ENCODE measurements at places on chromosomes 6 and 20. TPM values are rescaled to one million over a fixed set of nuclear protein-coding genes. Genes with fewer than 3 reads are reported as not detected.

- no peak for DNase-seq
These were observed 28.6 kb downstream of the PMEPA1 start for GRCh38 chr20:57680934-57681914.

- DNase-seq, result no peak
These were observed 33.9 kb downstream of the JAG1 start for GRCh38 chr20:10639737-10640556.

DNA sequence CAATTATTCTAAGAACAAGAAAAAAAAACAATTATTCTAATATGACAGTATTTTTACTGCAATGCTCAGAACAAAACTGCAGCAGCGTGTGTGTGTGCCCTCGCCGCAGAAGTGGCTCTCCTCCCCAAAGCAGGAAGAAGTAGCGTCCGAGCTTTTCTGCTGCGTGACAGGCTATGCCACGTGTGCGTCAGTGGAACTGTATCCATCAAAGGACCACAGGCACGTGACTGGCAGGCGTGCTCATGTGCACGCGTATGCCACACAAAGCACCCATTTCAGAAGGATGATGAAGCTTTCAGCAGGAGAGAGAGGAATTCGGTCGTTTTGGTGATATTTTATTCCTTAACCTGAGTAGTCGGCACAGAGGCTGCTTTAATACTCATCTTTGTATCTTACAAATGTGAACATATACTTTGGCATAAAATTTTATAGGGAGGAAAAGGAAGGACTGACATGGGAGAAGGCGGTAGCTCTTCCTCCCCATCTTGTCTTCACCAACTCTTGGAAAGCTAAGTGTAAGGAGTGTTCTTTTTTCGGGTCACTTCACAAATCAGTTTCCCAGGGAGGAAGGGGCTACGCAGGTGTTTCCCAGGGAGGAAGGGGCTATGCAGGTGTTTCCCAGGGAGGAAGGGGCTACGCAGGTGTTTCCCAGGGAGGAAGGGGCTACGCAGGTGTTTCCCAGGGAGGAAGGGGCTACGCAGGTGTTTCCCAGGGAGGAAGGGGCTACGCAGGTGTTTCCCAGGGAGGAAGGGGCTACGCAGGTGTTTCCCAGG, 3.4 kb downstream of the TCFL5 start:
- DNase-seq, result no peak

- DNase-seq, result no peak
These were observed 170.6 kb upstream of the THBS2 start for GRCh38 chr6:169424149-169424804.

DNA sequence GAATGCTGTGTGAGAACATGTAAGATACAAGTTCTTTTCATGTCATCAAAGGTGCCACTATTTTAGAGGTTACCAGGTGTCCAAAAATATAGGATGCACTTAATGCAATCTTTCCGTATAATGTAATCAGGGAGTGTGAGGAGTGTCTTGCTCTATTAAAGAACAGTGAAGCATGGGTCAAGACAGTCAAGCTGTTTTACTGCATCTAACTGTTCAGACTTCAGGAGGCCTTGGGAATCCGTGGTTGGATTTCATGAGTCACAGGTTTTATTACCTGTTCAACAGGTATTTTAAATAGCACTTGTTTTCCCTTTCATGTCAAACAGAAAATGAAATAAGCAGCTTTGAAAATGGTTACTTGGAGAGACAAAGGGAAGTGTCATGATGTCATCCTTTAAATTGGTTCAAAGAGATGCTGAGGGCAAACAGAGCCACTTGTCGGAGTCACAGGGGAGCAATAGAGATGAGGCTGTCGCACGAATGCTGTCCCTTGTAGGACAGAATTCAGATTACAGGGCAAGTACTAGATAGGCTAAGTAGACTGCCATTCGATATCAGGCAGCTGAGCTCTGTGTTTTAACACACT, 621.5 kb downstream of the QKI start:
- no peak for DNase-seq

GRCh38 chr6:150874179-150874578, 8.7 kb downstream of the MTHFD1L start:
- no peak for DNase-seq

GRCh38 chr6:674956-675355, 18.0 kb downstream of the EXOC2 start:
- no peak for DNase-seq

Gene OXT
- total RNA-seq, result not detected

DNA sequence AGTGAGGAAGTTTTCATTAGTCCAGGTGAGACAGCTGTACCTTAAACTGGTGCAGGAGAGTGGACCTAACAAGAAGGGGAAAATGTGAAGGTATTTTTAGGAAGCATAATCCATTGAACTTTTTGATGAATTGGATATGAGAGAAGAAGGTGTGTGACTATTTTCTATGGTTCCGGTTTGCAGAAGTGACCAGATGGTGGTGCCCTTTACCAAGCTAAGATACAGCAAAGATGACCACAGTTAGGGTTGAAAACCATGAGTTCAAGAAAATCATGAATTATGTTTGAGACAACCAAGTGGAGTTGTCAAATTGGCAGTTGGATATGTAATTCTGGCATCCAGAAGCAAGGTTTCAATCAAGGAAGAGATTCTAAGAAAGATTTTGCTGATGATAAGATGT, 61.9 kb upstream of the NRSN1 start:
- DNase-seq, result no peak

DNA sequence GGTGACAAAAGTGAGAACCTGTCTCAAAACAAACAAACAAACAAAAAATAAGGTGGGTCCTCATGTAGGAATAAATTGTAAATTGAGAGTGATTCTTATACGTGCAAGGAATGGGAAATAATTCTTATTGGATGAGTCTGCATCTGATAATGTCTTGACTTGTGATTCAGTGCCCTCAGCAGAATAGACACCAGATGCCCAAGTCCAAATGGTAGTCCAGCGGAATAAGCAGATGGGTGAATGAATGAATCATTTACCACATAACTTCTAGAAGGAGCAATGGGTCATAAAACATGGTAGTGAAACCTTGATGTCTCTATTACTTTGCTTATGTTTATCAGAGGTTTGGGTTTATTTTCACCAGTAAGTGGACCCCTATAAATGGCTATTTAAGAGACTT, 747.7 kb downstream of the PHF3 start:
- DNase-seq, result no peak

DNA sequence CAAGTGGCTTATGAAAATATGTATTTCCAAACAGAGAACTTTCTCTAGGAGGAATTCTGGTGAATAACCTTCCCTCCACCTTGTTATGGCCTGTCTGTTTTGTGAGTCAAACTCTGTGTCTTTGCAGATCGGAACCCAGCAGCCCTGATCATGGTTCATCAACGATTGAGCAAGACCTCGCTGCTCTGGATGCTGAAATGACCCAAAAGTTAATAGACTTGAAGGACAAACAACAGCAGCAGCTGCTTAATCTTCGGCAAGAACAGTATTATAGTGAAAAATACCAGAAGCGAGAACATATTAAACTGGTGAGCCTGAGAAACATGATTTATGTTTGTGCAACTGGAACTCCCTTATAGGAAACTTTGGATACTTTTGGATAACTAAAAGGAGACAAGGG, 294.5 kb upstream of the PLCB4 start:
- no peak for DNase-seq

GRCh38 chr6:10733151-10733715, 10.4 kb downstream of the TMEM14C start:
- peak; percentile 53 for DNase-seq

Gene C20orf144
- not detected for total RNA-seq

- DNase-seq, result no peak
These were observed 205.3 kb upstream of the TSHZ2 start for GRCh38 chr20:52766645-52767435.

Gene KHDC1
- total RNA-seq, result 2.9 TPM

- DNase-seq, result no peak
These were observed 376.0 kb upstream of the HS3ST5 start for GRCh38 chr6:114718716-114719270.

GRCh38 chr20:7703551-7703961, 236.7 kb downstream of the HAO1 start:
- no peak for DNase-seq

DNA sequence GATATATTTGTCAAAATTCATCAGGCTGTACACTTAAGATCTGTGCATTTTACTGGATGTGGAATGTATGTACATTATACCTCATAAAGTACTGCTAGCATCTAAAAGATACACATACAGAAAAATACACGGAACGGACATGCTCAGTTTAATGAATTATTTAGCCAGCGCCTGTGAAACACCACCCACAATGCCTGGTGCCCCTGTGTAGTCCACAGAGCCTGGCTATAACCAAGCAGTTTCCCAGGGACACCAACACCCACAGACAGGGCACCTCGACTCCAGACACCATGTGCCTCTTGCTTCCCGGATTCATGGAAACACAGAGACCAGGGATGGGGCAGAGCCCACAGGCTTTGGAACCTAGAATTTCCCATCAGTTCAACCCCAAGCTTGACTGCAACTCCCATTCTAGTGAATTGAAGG, 17.4 kb upstream of the ARMC12 start:
- DNase-seq, result no peak

DNA sequence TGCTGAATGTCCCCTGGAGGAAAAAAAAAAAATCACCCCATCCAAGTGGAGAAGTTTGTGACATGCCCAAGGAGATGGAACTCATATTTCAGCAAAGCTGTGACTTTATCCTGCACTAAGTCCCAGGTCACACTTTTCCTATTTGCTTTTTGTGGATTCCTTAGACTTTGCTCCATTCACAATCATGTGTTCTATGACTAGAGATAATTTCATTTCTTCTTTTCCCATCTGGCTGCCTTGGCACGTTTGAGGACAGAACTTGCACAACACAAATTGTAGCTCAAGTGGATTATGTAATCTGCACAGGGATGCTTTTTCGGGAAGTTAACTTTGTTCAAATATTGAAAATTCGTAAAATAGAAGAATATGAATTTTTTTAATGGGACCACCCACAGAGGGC, 100.7 kb upstream of the PTPN1 start:
- DNase-seq, result no peak

DNA sequence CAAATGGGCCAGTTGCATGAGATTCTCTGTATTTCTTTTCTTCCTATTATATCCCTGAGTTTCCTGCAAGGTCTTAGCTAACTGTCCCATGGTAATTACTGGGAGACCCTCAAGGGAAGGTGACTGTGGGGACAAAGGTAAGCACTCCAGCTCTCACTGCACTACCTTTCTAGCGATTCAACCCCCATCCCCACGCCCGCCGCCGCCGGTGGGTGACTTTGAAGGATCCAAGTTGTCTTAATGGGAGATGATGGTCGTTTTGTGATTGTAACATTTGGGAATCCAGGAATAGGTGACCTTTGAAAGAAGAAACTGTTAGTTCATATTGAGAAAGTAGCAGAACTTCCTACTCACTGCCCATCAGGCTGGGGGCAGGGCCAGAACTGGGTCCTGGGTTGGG, 265.5 kb downstream of the LRFN2 start:
- DNase-seq, result no peak

DNA sequence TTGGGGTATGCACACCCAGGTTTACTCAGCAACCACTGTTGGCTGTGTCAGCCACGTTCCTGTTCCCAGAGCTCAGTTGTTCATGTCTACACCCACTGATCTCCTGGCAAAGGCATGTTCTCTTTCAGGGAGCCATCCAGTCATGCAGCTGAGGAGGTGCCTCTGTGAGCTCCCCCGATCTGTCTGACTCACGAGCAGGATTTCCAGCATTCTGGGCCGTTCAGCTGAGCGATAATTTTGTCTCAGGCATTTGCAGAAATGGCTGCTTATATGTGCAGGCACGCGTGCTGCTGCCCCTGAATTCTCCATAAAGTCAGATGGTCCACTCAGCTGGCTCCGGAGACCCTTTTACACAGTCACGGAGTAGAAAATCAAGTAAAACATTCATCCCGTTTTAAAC, 78.4 kb upstream of the IYD start:
- DNase-seq, result peak; percentile 89

DNA sequence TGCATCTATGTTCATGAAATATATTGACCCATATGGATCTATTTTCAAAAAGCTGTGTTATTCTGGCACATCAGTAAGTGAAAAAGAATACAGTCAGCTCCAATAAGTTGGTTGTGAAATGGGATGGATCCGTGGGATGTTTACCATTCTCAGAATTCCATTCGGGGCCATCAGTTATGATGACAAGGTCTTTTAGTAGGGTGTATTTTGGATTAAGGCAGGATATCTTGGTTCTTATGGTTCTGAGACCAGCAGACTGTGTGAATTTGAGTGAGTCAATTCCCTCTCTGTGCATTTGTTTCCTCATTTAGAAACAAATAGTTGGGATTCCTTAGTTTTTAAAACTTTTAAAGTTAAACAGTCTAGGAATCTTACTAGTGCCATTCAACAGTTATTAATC, 287.4 kb downstream of the CD109 start:
- peak; percentile 40 for DNase-seq

Gene LY6G6D
- not detected for total RNA-seq

DNA sequence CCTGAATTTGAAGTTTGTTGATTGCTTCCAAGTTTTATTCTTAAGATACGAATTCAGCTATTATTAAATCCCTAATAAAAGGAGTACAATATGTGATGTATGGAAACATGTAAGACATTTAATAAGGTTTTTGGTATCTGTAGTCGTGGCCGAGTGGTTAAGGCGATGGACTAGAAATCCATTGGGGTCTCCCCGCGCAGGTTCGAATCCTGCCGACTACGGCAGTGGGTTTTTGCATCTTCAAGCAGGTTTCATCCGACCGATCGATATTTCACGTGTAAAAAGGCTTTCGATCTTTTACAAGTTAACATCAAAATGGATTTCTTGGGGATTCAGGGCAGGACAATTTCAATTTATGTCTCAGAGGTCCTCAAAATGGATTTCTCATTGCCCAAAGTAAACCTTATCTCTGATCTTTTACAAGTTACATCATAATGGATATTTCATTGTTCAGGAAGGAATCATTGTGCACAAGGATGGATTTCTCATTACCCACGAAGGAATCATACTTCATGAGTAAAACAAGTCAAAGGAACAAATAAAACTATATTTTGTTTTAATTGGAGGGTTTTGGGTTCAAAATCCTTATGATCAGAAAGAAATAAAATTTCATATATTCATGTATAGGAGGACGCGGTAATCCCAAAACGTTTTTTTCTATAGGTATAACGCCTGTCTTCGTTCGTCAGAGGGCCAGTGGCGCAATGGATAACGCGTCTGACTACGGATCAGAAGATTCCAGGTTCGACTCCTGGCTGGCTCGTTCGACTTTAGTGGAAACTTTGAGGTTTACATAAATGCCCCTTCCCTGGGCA, 37.3 kb upstream of the BTN3A2 start:
- DNase-seq, result peak; percentile 61

Gene BPIFB2
- not detected for total RNA-seq

DNA sequence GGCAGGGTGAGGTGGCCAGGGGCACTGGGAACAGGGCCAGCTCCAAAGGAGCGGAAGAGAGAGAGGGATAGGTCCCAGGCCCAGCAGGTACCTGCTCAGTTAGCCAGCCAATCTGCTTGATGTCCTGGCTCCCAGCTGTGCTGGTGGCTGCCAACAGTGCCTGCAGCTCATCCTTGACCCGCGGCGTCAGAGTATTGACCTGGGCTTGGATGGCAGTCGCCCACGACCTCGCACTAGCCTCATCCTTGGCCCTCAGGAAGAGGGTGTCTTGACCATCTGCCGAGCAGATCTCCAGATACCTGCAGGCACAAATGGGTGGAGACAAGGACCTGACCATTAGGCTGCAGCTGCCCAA, 11.1 kb upstream of the CDK5RAP1 start:
- no peak for DNase-seq

Data from astrocyte (in vitro differentiated cells and primary cell).